Left ventricle myocardium inferior (tissue), 1 donor: ENCODE measurements at places on chromosomes 13 and 19. TPM values are rescaled to one million over a fixed set of nuclear protein-coding genes. Genes with fewer than 3 reads are reported as not detected.

TFDP1 gene
- total RNA-seq: 48.7 TPM

NALCN gene
- total RNA-seq: 8.3 TPM

PROZ gene
- not detected for total RNA-seq

OSCAR gene
- 0.33 TPM for total RNA-seq

- H3K4me3 ChIP-seq: no peak overlapping the region
- DNase-seq: no peak
- H3K4me1 ChIP-seq: no peaks in the 10 kb centered on the region
- H3K27ac ChIP-seq: no peak overlapping the region
Observed at GRCh38 chr13:53260594-53260993, 232.0 kb downstream of the OLFM4 start.

DNA sequence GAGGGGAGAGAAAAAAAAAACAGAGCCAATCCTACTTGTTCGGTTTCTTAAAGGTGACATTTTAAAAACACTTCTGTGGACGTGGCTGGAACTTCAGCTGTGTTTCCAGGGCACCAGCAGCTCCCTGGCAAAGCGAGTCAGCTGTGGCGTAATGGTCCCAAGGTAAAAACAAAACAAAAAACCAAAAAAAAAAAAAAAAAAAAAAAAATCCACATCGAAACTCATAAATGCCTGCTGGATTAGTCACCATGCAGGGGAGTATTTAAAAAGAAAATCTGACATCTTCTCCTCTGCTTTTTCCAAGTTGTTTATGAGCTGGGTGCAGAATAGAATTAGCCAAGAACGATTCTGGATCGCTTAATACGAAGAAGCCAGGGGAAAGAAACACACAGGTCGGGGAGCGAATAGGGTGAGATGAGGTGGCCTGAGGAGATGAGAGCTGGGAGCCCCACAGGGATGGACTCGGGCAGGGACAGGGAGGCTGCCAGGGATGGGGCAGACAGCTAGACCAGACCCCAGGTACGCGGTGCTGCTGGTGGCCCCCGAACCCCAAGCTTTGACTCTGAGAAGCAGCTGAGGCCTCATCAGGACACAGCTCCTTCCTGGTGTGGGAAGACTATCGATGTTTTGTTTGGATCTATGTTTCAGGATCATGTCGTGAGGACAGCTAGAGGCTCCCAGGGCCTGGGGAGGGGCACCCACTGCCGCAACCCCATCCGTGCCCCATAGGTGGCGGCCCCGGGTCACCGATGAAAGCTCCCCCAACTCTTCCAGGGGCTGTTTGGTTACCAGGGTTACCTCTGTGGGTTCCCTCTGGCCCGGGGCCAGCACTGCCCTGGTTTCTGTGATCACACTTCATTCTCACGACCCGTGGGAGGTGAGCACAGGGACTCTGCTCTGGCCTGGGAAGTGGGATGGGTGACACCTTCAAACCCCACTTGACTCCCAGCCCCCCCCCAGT lies 3.1 kb upstream of the CTXN1 start:
- no peak overlapping the region for H3K4me3 ChIP-seq
- DNase-seq: no peak
- H3K4me1 ChIP-seq: peaks cover 50% of the 10 kb centered on the region
- H3K27ac ChIP-seq: peak overlapping the region; percentile 70

- H3K27me3 ChIP-seq: no peaks in the 10 kb centered on the region
- no peak for DNase-seq
- H3K36me3 ChIP-seq: no peaks in the 10 kb centered on the region
- H3K4me3 ChIP-seq: peak overlapping the region; percentile 12
Observed at GRCh38 chr13:44191504-44192171, 182.0 kb upstream of the SERP2 start.

- no peak overlapping the region for H3K4me3 ChIP-seq
- no peaks in the 10 kb centered on the region for H3K36me3 ChIP-seq
- peaks cover 5% of the 10 kb centered on the region for H3K27me3 ChIP-seq
- no peak for DNase-seq
- peak overlapping the region; percentile 11 for H3K27ac ChIP-seq
- H3K4me1 ChIP-seq: peaks cover 15% of the 10 kb centered on the region
Observed at GRCh38 chr19:3175781-3176714, 2.5 kb upstream of the S1PR4 start.

- no peak overlapping the region for H3K27ac ChIP-seq
- H3K27me3 ChIP-seq: no peaks in the 10 kb centered on the region
- H3K36me3 ChIP-seq: peaks cover 82% of the 10 kb centered on the region
- H3K4me3 ChIP-seq: no peak overlapping the region
Observed at GRCh38 chr19:49883094-49883493, 5.6 kb downstream of the TBC1D17 start.

- DNase-seq: no peak
- no peak overlapping the region for H3K27ac ChIP-seq
- no peak overlapping the region for H3K4me3 ChIP-seq
Observed at GRCh38 chr13:73303851-73304250, 245.0 kb downstream of the KLF5 start.

GRCh38 chr19:39928357-39928725 lies 6.1 kb downstream of the FCGBP start:
- DNase-seq: no peak
- H3K4me1 ChIP-seq: no peaks in the 10 kb centered on the region
- no peak overlapping the region for H3K27ac ChIP-seq

DNA sequence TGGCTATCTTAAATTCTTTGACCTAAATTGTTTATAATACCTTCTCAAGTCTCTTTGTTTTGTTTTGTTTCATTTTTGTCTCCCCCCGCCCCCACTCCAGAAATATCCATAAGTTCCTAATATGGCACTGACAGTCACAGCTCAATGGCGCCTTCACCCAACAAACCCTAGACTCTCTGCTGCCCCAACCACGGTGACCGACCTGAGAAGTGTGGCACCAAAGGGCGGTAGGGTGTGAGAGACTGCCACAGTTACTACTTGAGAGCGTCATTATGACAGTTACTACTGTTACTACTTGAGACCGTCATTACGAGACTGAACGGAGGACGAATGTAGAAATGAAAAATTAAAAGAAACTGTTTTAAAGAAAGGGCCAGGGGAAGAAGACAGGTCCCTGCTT lies 34.4 kb upstream of the PSPC1 start:
- peaks cover 30% of the 10 kb centered on the region for H3K36me3 ChIP-seq
- H3K27ac ChIP-seq: no peak overlapping the region
- no peak for DNase-seq
- no peaks in the 10 kb centered on the region for H3K27me3 ChIP-seq
- H3K4me3 ChIP-seq: no peak overlapping the region

DNA sequence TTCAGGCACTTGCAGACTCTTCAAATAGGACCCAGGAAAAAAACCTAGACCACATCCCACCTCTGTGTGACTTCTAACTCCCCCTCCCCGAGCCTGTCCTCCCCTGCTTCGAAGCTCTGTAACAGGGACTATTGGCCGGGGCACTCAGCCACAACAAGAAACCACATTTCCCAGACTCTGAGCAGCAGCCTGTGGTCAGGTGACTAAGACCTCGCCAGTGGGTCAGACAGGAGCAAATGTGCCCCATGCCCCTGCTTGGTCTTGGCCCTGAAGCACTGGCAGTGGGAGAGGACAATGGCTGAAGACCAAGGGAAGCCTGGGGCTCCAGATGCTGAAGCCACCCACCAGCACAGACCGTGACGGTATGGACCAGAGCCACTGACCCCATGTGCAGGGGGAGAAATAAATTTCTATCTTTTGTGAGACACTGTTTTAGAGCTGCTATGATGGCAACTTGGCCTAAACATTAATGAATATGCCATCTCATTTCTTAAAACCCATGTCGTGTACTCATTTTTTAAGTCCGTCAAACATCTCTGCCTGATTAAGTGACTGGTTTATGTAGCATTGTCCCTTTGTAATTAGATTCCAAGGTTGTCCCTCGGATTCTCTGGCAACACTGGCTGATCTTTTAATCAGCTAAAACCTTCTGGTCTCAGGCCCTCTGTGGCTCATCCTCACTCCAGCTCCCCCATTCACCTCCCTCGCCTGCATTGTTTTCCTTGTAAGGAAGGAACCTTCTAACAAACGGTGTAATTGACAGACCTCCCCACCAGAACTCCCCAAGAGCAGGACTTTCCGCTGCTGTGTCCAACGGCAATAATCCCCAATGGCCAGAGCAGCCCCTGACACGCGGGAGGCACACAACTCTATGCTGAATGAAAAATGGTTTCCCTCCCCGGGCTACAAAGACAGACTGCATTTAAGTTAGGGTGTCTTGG lies 98.4 kb downstream of the STK24 start:
- H3K36me3 ChIP-seq: peaks cover 11% of the 10 kb centered on the region
- no peak for DNase-seq
- no peak overlapping the region for H3K4me3 ChIP-seq
- peaks cover 94% of the 10 kb centered on the region for H3K4me1 ChIP-seq

- no peak for DNase-seq
- H3K27me3 ChIP-seq: no peaks in the 10 kb centered on the region
- H3K36me3 ChIP-seq: peaks cover 81% of the 10 kb centered on the region
- H3K4me3 ChIP-seq: no peak overlapping the region
Observed at GRCh38 chr13:102839462-102839861, 6.4 kb upstream of the ERCC5 start.

GRCh38 chr13:21670006-21670882 lies 629 bp upstream of the FGF9 start:
- H3K4me1 ChIP-seq: peaks cover 66% of the 10 kb centered on the region
- peak; percentile 53 for DNase-seq
- H3K27ac ChIP-seq: peak overlapping the region; percentile 45
- peaks cover 77% of the 10 kb centered on the region for H3K27me3 ChIP-seq
- peak overlapping the region; percentile 82 for H3K4me3 ChIP-seq
- H3K36me3 ChIP-seq: no peaks in the 10 kb centered on the region

DNA sequence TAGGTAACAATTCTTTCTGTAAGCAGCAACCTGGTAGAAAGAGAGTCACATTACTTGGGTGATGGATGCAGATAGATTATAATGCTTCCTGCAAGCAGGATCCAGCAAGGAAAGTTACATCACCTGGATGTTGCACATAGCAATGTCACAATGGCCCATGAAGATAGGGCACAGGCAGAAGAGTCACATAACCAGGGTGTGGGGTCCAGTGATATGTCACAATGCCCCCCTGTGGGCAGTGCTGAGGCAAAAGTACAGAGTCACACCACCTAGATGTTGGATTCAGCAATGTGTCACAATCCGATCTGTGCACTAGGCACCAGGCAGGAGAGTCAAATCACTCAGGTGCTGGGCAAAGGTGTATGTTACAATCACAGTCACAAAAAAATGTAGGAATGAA lies 4.0 kb upstream of the ZNF43 start:
- DNase-seq: no peak
- H3K4me3 ChIP-seq: no peak overlapping the region
- H3K27me3 ChIP-seq: no peaks in the 10 kb centered on the region
- peaks cover 45% of the 10 kb centered on the region for H3K36me3 ChIP-seq
- no peak overlapping the region for H3K27ac ChIP-seq
- H3K4me1 ChIP-seq: peaks cover 15% of the 10 kb centered on the region

DNA sequence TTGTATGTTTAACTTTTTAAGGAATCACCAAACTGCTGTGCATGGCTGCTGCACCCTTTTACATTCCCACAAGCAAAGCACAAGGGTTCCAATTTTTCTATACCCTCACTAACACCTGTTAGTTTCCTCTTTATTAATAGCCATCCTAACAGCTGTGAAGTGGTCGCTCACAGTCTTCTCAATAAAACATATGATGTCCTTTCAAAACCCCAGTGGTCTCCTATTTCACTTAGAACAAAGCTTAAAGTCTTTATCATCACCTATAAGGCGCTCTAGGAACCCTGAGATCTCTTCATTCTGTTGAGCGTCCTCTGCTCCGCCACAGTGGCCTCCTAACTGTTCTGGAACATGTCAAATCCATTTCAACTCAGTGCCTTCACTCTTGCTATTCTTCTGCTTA lies 400.5 kb downstream of the KLF12 start:
- no peak overlapping the region for H3K4me3 ChIP-seq
- no peaks in the 10 kb centered on the region for H3K27me3 ChIP-seq
- no peaks in the 10 kb centered on the region for H3K4me1 ChIP-seq
- DNase-seq: no peak

DNA sequence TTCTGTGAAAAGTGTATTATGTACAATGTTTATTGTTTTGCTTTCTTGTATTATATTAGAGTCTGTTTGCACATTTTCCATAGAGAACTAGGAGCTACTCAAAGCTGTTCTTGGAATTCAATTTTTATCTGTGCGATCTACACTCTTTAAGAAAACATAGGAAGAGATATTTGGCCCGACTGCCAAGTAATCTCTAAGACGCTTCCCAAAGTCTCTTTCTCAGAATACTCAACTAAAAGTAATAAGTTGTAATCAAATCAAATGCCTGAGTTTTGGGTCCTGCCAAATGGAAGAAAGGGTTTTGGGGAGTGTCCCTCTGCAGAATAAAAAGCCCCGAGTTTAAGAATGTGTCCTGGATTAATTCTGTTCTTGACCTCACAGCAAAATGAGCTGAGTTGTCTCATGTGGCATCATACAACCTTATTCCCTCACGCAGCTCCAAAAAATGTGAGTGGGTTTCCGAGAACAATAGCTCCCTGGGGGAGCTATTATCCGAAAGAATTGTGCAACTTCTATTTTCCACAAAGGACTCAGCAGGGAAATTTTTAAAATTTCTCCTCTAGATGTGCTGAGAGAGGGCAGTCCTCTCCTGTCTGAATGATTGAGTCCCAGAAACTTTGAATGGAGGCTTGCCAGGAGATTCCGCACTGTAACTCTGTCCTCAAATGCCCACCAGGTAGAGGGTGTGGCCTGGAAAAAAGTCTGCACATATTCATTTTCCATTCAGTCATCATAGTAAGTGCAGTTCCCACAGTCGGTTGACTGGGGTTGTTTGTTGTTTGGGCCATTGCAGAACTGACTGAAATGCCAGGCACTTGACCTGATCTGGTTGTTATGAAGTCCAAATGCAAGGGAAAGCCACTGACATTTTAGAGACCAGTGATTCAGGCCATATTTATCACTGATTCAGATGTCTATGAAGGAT lies 280.0 kb upstream of the SOX21 start:
- H3K4me3 ChIP-seq: no peak overlapping the region
- peaks cover 56% of the 10 kb centered on the region for H3K27me3 ChIP-seq
- no peaks in the 10 kb centered on the region for H3K36me3 ChIP-seq
- DNase-seq: no peak
- H3K4me1 ChIP-seq: no peaks in the 10 kb centered on the region
- no peak overlapping the region for H3K27ac ChIP-seq

- peaks cover 19% of the 10 kb centered on the region for H3K4me1 ChIP-seq
- no peak overlapping the region for H3K27ac ChIP-seq
- DNase-seq: no peak
- no peaks in the 10 kb centered on the region for H3K27me3 ChIP-seq
- H3K36me3 ChIP-seq: peaks cover 43% of the 10 kb centered on the region
Observed at GRCh38 chr13:113534236-113534860, 43.8 kb upstream of the DCUN1D2 start.
